ENCODE measurements at places on chromosomes 3 and 15.

- no peak for DNase-seq
Observed at GRCh38 chr15:28023933-28024888, 74.9 kb downstream of the OCA2 start.

DNA sequence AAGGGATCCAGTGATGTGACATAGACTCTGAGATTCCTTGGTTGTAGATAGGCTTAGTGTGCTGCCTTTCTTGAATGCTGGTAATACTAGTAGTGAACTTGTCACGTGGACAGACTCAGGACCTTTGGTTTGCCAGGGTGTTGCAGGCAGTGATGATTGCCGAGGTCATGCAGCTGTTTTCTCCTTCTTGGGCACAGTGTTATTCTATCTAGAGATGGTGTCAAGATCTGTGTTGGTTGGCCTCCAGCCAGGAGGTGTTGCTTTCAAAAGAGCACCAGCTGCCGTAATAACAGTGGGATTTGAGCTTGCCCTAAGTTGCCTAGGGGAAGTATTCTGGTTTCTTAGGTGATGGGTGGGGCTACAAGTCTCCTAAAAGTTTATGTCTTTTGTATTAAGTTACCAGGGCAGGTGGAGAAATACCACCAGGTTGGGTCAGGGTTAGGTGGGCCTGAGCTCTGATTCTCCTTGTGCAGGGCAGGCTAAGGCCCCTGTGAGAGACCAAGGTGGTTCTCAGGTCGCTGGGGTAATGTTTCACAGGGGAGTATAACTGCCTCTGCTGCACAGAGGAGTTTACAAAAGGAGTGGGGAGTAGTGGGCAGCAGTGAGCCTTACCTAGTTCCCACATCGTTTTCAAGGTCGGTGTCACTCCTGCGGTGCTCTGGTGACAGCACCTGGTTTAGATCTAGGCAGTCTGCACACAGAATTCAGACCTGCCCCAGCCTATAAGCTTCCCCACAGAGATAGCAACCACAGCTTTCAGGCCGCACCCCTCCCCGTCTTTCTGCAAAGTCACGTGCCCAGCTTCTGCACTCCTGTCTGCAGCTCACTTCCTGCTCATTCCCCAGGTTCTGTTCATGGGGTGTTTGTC lies 350.3 kb downstream of the DOCK3 start:
- DNase-seq = no peak

- DNase-seq = no peak
Observed at GRCh38 chr3:71389911-71390573, 193.5 kb downstream of the FOXP1 start.

DNA sequence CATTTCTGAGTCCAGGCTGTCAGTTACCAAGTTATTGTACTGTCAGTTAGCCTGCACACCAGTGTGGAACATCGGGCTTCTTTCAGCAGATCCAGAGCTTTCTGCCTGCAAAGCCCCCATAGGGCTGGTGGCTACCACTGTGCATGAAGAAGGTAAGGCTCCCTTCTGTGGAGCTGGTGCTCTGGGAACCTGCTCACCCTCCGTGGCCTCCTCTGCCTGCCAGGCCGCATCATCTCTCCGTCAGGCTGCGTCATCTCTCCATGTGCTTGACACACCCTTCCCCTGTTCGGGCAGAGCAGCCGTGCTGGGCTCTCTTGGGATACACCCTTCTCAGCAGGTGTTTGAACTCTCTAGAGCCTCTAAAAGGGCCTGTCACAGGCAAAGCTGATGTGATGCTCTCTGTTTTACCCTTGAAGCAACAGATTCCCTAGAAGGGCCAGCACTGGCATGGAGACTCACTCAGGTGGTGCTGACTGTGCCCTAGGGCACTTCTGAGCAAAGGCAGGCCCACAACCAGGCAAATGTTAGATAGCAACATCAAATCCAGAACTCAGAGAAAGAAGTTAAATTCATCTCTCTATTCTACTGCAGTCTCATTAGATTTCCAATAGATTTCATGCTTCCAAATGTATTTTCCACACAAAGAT lies 261.1 kb downstream of the EPHB1 start:
- DNase-seq = no peak

DNA sequence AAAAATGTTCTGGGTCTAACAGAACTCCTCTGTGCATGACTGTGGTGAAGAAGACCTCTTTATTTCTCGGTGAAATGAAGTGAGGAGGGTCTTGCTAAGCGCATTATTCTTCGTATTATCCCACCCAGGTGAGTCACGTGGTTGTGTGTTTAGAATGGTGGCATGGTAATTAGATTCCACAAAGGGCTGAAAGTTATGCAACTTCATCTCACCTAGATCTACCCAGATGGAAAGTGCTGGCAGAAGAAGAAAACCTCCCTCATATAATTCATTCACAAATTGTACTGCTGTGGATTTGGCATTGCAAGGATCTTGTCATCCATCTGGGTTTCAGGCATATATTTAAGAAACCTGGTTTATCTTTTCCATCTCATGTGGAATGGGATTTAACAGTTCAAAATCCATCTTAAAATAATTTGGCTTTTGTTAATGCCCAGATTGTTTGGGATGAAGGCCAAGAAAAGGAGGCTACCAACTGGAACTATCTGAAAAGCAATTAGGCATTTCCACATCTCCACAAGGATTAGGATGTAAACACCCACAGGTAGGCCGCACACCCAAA lies 175.3 kb downstream of the PLCL2 start:
- no peak for DNase-seq

DNA sequence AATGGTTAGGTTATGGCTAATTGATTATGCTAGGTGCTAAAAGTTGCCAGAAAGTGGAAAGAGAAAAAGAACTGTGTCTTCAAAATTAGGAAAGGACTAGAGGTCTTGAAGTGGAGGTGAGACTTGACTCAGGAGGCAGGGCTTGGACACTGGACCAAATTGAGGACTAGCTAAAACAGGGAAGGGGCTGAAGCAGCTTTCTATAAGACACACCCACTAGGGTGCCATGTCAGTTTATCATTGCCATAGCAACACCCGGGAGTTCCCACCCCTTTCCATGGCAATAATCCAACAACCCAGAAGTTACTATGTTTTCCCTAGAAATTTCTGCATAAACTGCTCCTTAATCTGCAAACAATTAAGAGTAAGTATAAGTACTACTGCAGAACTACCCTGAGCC lies 42.9 kb upstream of the MITF start:
- DNase-seq = no peak

DNA sequence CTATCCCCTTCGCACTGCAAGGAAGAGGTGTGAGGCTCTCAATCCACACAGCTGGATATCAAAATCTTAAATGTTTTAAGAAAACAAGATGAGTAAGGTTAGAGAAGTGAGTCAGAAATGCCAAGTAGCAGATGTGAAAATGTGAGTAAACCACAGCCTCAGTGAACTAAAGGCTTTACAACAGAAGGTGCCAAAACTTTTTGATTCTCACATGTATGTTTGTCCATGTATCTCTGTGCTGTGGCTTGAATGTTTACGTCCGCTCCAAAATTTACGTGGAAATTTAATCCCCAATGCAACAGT lies 126.8 kb upstream of the PFN2 start:
- DNase-seq = no peak

DNA sequence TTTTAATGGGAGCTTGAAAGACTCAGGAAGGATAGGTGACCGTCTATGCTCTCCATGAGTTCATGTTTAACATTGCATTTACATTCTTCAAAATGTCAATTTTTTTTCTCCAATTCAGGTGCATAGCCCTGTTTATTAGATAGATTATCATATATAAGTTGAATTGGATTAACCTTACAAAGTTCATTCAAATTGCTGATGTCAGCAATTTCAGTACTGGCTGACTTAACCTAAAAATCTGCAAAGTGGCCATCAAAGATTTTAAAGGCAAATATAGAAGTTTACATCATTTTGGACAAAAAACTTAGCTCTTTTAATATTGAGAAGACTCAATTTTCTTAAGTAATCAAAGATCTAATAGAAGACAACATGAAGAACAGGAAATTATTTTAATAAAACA lies 57.8 kb downstream of the MINDY4B start:
- DNase-seq = no peak

DNA sequence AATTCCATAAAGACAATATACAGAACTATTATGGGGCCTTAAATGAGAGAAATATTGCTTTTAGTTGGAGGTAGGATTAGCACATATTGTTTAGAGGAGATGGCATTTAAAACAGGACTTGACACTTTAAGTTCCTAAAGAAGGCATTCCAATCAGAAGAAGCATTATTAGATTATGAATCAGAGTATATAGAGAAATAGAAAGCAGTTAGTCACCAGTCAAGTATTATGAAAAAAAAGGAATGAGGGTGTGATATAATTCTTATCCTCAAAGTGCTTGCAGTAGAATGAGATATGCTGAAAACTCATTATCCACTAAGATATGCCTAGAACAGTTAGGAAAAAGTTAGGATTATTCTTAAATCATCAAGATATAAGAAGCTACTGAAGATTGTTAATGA lies 456.2 kb downstream of the ZNF385D start:
- DNase-seq = no peak

GRCh38 chr3:31431321-31431720 lies 101.4 kb upstream of the STT3B start:
- DNase-seq = no peak

GRCh38 chr3:51712038-51712420 lies 5.2 kb downstream of the GRM2 start:
- DNase-seq = no peak

DNA sequence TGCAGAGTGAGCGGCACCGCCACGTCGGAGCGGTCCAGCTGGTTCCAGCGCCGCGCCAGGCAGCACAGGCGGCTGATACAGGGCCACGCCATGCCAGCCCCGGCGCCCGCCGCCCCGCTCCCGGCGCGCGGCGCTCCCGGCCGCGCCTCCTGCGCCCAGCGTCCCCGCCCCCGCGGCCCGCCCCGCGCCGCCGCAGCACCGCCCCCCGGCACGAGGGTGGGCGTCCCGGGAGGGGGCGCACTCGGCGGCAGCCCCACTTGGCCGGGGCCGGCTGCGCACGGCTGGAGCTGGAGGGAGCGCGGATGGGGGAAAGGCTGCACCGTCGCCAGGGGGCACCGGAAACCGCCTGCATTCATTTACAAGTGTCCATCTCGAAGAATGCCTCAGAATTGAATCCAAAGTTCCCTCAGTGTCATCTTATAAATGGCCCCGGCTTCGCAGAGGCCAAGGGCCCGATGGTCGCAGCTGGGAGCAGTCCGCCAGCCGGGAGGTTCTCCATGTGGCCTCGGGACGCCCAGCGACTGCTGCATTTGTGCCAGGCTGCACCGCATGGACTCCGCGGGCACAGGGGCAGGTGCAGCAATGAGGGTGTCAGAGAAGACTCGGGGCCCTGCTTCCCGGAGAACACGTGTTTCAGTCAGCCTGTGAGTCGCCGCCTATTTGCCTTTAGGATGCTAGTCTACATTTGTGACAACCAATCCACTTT lies at the start of gene MAP6D1:
MAP6D1 (minus strand) TSS at position 122 of the 706 bp plus-strand sequence; CDS start at position 92, 30 bp downstream.
- DNase-seq = peak; percentile 13

DNA sequence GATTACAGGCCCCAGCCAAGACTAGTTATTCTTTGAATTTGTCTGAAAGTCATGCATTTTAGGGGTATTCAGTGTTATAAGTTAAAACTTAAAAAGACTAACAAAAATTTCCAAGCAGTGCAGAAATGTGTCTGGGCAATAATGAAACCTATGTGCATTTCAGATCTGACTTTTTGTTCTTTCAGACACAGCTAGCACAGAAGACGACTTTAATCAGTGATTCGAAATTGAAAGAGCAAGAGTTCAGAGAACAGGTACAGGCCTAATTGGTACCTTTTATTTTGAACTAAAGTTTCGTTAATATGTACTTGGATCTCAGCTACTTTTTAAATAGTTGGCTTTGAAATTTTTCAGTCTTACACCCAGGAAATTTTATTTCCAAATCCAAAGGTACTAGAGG lies 163.1 kb upstream of the LRRFIP2 start:
- DNase-seq = no peak

DNA sequence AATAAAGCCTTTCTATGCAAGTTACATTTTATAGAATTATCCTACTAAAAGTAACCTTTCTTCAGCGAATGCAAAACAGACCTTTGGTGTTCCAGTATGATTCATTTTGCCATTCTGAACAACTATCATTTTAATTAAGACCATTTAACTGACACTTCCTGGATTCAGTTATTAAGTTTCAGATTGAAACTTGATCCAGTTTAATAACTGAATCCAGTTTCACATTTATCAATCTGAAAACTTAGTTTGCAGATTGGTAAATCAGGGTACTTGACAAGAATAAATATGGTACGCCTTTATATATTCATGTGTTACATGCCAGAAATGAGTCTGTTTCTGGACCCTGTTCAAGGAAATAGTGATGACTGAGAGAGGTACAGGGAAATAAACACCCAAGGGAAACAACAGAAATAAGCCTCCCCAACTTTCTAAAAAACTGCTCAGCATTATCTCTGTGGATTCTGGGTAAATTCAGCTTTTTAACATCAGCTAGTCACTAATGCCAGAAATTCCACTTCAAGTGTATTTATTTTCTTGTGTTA lies 23.3 kb upstream of the NFKBIZ start:
- DNase-seq = no peak

- DNase-seq = no peak
Observed at GRCh38 chr3:98846101-98846500, 55.4 kb downstream of the DCBLD2 start.

GRCh38 chr3:141235661-141236171 lies 4.1 kb downstream of the PXYLP1 start:
- DNase-seq = no peak

- DNase-seq = no peak
Observed at GRCh38 chr3:120858521-120858920, 49.5 kb upstream of the STXBP5L start.
